A549 treated with Hydrocortisone at 1 μM for 4 hours (cell line): ENCODE measurements at places on chromosomes 6 and 20. TPM values are rescaled to one million over a fixed set of nuclear protein-coding genes. Genes with fewer than 3 reads are reported as not detected.

Gene MYCT1
- 0.02 to 0.07 TPM in 2 of 5 replicates, not detected in the others for total RNA-seq

Gene GFRA4
- not detected in 5 replicates for total RNA-seq

Gene LMBRD1
- total RNA-seq, result 9.4 to 14.9 TPM (median 11.6 TPM) in 5 replicates

Gene KIF25
- total RNA-seq, result 0.03 to 0.14 TPM (median 0.09 TPM) in 4 of 5 replicates, not detected in the other

Gene TRIM15
- total RNA-seq, result not detected in 5 replicates

Gene GPX5
- not detected in 5 replicates for total RNA-seq

Gene TSPO2
- 0.15 TPM in 1 of 5 replicates, not detected in the others for total RNA-seq

Gene TPMT
- 4.9 to 6.7 TPM (median 6.0 TPM) in 5 replicates for total RNA-seq
